ENCODE measurements at places on chromosomes 3 and 15.

GRCh38 chr15:69587723-69588426 lies 135.3 kb downstream of the RPLP1 start:
- DNase-seq = no peak

GRCh38 chr3:38490281-38491030 lies 5.7 kb upstream of the EXOG start:
- DNase-seq = no peak

GRCh38 chr3:108103886-108104797 lies 13.3 kb upstream of the CD47 start:
- DNase-seq = no peak

GRCh38 chr3:140931801-140932200 lies 9.8 kb upstream of the SLC25A36 start:
- no peak for DNase-seq

DNA sequence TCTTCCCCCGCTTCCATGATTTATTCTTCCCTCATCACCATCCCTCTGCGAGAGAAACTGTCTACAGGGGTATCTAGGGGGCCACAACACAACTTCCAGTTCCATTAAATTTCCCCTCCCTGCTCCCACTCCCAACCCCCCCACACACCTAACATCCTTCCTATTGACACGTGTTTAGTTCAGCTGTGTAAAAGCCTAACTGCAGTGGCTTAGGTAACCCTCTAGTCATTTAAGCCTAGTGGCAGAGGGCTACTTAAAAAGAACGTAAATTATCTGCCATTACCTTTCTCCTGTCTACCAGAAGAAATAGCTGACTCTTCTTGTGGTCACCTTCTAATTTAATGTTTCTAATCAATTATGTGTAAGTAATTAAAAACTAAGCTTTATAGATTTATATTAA lies 56.3 kb downstream of the ZNF148 start:
- no peak for DNase-seq

DNA sequence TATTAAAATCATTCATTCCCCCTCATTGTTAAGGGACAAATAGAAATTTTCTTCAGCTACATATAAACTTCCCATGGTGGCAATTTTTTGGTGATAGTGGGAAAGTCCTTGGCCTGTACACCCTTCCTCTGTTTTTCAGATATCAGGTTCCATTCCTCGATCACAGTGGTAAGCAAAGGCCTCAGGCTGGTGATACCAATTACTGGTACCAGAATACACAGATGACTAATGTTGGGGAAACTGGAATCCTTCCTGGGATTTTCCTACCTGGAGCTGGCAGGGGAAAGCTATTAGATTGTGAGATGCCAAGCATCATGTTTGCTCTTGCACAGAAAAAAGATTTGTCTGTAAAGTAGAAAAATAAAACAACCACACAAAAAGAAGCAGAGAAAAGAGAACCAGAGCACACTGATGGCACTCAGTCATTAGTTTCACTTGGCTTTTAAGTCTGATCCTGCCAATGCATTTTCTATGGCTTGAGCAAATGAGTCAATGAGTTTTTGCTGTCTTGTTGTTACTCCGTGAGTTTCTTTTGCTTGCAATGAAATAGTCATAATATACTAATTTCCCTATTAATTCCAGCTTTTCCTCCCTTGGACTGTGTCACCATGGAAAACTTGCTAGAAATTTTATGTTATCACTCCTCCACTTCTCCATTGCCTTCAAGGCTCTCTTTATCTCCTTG lies 795.0 kb downstream of the ROBO1 start:
- no peak for DNase-seq

DNA sequence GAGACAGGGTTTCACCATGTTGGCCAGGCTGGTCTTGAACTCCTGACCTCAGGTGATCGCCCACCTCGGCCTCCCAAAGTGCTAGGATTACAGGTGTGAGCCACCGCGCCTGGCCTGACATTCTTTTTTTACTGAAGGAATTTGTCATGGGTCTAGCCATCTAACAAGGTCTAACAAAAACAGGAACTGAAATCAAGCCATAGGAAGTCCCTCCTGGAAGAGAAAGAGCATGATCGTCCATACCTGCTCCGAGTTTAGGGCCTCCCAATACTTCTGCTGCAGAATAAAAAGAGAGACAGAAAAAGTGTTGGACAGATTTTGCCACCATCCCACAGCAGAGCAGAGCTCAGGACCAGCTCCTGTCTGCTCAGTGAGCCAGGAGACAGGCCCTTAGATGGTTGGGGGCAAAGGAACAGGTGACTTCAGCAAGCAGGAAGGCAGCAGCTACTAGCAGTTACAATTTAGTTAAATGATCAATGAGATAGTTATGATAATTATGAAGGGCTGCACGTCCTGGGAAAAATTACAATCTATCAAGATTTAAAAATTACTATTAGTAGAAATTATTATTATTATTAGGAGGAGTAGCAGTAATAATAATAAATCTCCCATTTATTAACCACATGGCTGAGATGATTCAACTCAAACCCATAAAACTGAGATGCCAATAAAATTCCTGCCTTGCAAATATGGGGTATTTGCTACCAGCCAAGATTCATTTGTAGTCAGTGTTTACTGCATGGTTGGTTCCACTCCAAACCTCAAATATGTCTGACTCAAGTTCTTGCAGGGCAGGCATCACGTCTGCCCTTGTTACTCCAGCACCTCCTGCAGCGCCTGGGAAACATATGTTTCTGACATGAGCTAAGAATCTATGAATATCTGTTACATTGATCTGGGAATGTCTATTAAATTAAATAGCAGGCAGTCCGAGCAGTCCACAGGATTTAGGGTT lies 40.1 kb downstream of the TMEM44 start:
- DNase-seq = no peak

GRCh38 chr15:81728726-81729125 lies 317.1 kb downstream of the MEX3B start:
- no peak for DNase-seq

GRCh38 chr3:101838691-101839090 lies 10.6 kb upstream of the NFKBIZ start:
- no peak for DNase-seq

DNA sequence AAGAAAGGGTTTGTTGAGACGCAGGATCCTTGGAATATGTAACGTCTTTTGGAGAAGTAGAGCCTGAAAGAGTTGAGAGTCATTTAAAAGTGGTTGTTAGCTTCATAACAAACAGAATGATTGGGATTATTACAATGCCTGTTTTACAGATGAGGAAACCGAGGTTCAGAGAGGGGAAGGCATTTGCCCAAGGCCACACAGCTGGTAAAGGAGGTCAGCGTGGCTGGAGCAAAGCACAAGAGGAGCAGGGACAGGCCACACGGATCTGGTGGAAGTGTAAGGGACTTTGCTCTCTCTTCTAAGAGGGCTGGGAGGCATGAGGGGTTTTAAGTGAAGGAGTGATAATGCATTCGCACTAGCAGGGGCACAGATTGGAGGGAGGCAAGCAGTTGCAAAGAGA lies 6.2 kb upstream of the OXTR start:
- DNase-seq = no peak

DNA sequence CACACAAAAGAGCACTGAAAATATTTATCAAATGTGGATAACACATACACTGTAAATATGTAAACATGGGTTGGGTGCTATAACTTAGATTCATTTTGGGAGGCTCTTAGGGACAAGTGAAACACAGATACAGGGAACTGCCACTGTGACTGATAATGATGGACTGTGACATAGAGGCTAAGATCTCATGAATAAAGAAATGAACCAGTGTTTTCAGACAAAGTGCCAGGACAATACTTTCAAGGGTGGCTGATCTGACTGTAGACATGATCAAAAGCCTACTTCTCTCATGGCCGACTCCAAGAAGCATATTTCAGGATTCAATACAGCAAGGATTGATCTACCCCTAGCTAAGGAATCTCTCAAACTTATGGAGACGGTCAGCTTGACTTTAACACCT lies 353.8 kb downstream of the FGF12 start:
- DNase-seq = no peak

DNA sequence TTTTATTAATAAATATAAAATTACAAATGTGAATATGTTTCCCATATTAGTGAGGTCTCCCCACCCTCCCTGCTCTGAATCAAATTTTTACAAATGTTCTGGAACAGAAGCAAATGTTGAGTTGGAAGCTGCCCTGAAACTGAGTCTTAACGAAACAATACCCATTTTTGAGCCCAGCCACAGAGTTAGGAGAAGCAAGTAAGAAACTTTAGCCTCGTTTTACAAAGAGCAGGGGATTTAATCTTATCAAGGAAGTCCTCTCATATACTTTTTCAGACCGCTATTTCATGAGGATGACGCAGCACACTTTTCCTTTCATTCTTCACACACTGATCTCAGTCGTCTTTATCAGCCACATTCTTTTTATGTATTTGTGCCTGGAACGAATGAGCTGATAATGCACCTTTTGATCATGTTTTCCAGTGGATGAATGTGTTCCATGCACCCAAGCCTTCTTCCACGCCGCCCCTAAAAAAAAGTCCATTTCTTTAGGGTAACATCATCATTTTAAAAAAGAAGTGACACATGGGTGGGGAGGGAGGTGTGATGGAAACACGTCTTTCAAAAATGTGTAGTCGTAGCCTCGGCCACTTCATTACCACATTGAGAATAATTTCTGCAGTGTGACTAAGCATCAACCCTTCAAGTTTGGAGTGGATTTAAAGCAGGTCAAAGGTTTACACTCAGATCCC lies 48.1 kb downstream of the SETMAR start:
- no peak for DNase-seq

DNA sequence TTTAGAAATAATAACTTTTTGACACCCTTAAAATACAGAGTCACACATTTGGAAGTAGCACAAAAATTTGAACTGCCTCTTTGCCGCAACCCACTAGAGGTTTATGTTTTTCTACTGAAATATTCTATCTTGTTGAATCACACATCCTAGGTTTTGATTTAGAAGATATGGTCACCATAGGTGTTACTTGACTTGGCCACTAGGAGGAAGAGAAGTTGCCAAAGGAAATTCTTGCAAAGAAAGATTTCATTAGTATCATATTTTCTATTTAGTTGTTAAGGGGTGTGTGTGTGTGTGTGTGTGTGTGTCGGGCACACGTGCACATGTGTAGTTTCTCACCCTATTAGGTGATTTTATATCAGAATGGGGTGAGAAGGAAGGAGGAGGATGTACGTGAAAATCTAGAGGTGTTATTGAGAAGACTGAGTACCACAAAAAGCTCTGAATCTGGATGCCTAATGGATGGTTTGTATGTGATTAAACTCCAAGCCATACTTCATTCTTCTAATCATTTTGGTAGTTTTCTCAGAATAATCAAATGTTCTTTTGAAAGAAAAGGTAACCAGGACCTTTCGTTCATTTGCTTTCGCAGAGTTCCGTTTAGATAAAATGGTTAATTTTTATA lies 31.5 kb downstream of the ZFAND6 start:
- no peak for DNase-seq

GRCh38 chr15:39621210-39621609 lies 40.3 kb downstream of the THBS1 start:
- no peak for DNase-seq

DNA sequence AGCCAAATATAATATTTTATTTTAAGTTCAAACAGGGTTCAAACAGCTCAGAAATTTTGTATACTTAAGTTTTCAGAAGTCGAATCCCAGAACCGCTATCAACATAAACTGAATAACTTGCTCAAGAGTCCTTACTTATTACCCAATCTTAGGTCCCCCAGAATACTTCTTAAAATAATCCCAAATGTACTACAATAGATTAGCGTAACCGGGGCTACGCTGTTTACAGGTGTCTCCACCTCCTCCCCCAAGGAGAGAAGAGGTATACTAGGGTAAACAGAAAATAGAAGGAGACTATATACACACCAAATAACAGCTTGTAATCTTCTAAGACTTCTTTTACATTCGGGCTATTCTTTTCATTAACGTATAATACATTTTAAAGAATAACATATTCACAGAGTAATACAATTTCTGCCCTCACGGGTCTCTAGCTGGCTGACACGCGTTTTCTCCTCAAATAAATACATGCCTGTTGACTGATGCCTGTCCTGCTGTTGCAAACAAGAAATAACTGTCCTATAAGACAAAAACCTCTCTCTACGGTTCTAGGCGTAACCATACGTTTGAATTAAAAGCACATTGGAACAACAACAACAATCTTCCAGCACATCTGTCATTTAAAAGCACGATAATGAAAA lies 1.3 kb downstream of the DENND4A start:
- DNase-seq = no peak

- DNase-seq = no peak
Measured at GRCh38 chr3:78834910-78835309, 932.9 kb downstream of the ROBO1 start.

DNA sequence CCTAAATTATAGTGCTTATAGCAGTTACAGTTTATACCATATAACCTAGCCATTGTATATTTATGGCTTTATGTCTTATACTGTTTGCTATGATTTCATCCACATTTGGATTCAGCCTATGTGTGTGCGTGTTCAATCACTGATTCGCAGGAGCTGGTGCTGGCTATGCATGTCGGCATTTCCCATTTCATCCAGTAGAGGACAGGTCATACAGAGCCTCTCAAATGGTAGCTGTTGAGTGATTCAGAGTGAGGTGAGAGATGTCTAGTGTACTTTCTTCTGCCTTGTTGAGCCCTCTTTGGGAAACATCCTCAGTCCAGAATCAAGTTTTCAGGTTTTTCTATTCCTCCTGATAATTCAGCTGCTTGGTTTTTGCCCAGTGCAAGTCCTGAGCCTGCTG lies 76.1 kb downstream of the FRMD4B start:
- DNase-seq = no peak

GRCh38 chr3:167895684-167896083 lies 160.2 kb downstream of the SERPINI1 start:
- no peak for DNase-seq

DNA sequence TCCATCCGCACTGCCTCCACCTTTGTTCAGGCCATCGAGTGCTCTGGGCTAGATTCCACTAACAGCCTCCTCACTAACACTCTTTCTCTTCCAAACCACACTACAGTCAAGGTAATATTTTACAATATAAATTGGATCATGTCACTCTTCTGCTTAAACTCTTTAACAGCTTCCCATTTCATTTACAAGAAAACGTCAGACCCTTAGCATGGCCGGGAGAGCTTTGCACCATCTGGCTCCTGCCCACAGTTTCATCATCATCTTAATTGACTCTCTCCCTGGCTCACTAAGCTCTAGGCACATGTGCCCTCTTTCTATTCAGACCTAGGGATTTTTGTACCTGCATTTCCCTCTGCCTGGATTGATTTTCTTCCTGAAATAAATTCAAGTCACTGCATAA lies 354.7 kb downstream of the FGF12 start:
- no peak for DNase-seq

GRCh38 chr15:33946152-33946551 lies 22.1 kb upstream of the CHRM5 start:
- no peak for DNase-seq

GRCh38 chr3:168341192-168341815 lies 245.6 kb upstream of the GOLIM4 start:
- no peak for DNase-seq

GRCh38 chr15:85049805-85050204 lies 68.1 kb downstream of the PDE8A start:
- no peak for DNase-seq

- peak; percentile 51 for DNase-seq
Measured at GRCh38 chr3:135895106-135895733, 70.3 kb upstream of the PPP2R3A start.

All from NCI-H187 (cell line).